ENCODE measurements at places on chromosomes 6 and 20. TPM values are rescaled to one million over a fixed set of nuclear protein-coding genes. Genes with fewer than 3 reads are reported as not detected.

- DNase-seq, result no peak
Measured at GRCh38 chr6:140201787-140202458, 827.5 kb upstream of the CITED2 start.

- DNase-seq, result no peak
Measured at GRCh38 chr6:111765763-111766162, 107.5 kb downstream of the FYN start.

- no peak for DNase-seq
Measured at GRCh38 chr6:85453490-85453889, 3.6 kb downstream of the NT5E start.

POPDC3 gene
- not detected for total RNA-seq

ASIP gene
- total RNA-seq, result not detected

Data from mucosa of descending colon (tissue), 3 donors.